Muscle of arm (tissue), 14 donors: ENCODE measurements at places on chromosomes 2 and 18. TPM values are rescaled to one million over a fixed set of nuclear protein-coding genes. Genes with fewer than 3 reads are reported as not detected.

DNA sequence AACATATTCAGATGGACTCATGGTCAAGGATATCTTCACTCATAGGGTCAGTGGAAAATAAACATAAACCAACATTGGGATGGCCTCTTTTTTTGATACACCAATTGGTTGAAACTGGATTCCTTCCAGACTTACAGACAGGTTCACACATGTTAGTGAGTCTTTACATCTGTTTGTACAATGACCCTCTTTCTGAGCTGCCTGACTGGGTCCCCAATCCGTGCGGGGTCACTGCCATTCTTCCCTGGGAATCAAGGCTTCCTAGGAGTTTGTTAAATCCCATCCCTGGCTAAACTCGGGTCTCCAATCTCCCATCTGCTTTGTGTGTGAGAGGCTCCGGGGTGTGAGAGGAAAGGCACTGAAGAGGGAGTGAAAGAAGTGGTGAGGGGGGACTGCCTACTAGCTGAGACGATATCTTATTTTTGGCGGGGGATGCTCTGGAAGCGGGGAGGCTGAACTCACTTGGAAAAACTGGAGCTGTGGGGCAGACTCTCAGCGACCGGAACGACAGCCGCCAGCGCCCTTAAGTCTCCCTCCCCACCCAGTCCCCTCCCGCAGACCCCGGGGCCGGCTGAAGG lies 487 bp downstream of the STARD6 start:
- DNase-seq = no peak

- no peak for DNase-seq
These were observed 41.1 kb downstream of the CDK15 start for GRCh38 chr2:201847481-201847880.

- no peak for DNase-seq
These were observed 36.8 kb downstream of the TOGARAM2 start for GRCh38 chr2:29017716-29018435.

- peak; percentile 6 for DNase-seq
These were observed 1.7 kb downstream of the NAT8 start for GRCh38 chr2:73640511-73640911.

- no peak for DNase-seq
These were observed 19.6 kb upstream of the DNAH7 start for GRCh38 chr2:196088203-196088602.

- no peak for DNase-seq
These were observed 4.2 kb downstream of the ZNF513 start for GRCh38 chr2:27376151-27376865.

- DNase-seq = no peak
These were observed 21.5 kb downstream of the KIAA2012 start for GRCh38 chr2:202094426-202094986.

- no peak for DNase-seq
These were observed 8.9 kb downstream of the PSD4 start for GRCh38 chr2:113182471-113183260.

DNA sequence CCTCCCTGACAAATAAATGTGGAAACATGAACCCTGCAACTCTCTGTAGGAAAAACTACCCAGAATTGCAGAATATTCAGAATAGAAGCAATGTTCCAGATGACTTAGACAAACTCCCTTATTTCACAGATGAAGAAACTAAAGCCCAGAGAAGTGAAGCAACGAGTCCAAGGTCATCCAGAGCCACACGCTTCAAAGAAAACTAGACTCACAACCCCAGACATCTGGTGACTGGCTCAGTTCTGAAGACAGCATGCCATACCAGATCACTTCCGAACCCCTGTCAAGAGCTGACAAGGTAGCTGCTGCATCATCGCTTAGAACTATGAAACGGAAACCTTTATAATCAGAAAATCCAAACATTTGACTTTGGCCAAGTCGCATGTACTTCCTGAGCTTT lies 101.3 kb downstream of the PID1 start:
- no peak for DNase-seq

DNA sequence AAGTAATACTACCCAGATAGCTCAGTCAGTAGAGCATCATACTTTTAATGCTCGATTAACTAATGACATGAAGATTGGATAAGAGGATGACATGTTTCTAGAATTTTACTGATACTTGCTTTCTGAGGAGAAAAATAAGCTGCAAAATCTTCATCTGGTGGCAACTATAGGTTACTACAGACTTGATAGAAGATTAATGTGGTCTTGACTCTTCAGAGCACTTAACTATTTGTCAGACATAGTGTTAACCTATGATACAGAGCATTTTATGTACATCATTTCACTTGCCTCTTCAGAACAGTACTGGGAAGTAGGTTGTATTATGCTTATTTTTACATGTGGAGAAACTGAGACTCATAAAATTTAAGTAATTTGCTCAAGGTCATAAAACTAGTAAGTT lies 83.9 kb downstream of the UBR3 start:
- no peak for DNase-seq

GRCh38 chr2:211664321-211664720 lies 874.3 kb downstream of the ERBB4 start:
- DNase-seq = no peak

DNA sequence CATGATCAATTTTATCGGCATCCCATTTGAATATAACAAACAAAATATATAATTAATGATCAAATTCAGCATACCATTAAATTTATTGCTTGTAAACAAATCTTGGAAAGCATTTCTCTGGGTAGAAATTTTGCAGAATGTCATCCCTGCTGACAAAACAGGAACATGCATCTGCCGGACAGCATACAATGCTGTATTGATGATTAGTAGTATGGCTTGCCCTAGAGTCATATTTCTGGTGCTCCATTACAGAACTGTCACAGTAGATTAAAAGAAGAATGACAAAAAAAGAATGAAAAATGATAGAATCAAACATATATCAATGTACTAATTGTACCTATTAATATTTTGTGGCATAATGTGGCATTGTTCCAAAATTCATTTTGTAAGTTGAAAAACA lies 98.0 kb downstream of the NXPH2 start:
- DNase-seq = no peak

GRCh38 chr18:57802213-57803102 lies 657 bp downstream of the ATP8B1 start:
- no peak for DNase-seq

DNA sequence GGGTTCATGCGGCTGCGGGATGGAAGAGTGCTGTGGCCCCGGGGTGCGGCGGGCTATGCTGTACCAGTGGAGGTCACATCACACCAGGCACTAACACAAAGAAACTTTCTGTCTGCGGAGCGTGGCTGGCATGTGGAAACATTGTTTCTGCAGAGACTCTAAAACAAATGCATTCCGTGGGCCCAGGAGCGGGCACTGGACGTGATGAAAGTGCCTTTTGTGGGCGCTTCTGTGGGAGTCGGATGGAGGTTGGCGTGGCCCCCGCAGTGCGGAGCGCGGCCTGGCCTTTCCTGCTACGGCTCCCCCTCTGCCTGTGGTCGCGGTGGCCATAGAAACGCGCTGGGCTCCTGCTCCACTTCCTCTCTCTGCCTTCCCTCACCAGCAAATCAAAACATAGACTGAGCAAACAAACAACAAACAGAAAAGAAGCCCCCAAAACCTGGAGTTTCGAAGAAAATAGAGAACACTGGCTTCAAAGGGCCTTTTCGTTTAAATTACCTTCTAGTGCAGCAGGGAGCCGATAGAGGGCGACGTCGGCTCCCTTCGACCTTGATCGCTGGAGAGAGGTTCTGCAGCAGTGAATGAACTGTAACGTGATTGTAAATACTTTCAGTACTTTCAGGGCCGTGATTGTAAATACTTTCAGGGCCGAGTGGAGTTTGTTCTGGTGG lies 51.4 kb downstream of the KIF5C start:
- peak; percentile 35 for DNase-seq

The DSG1 gene
- not detected for polyA plus RNA-seq

The HOXD1 gene
- polyA plus RNA-seq = 1.4 TPM

The SERPINB11 gene
- polyA plus RNA-seq = not detected

The EVA1A gene
- polyA plus RNA-seq = 26.7 TPM

The ALK gene
- polyA plus RNA-seq = 0.11 TPM

The ARHGEF4 gene
- 4.9 TPM for polyA plus RNA-seq

The C2orf72 gene
- polyA plus RNA-seq = 0.65 TPM

The EML6 gene
- 31.9 TPM for polyA plus RNA-seq

The CCDC141 gene
- polyA plus RNA-seq = 80.3 TPM

The POTEI gene
- polyA plus RNA-seq = 0.04 TPM

The IL36A gene
- polyA plus RNA-seq = not detected
